ENCODE measurements at places on chromosomes 2 and 18.

DNA sequence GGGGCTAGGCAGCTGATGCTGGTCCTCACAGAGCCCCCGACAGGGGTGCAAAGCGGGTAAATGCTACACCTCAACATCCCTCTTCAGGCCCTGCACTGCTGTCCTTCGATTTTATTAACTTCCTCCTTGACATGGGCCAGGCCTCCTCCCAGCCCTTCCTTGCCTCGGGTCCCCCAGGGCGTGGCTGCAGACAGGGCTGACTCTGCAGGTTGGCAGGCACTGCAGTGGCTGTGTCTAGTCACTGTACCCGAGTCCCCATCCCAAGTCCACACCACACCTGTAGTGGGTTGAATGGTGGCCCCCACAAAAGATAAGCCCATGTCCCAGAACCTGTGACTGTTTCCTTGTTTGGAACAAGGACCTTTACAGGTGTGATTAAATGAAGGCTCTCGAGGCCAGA is 140.2 kb downstream of the TWIST2 start:
- no peak for DNase-seq

DNA sequence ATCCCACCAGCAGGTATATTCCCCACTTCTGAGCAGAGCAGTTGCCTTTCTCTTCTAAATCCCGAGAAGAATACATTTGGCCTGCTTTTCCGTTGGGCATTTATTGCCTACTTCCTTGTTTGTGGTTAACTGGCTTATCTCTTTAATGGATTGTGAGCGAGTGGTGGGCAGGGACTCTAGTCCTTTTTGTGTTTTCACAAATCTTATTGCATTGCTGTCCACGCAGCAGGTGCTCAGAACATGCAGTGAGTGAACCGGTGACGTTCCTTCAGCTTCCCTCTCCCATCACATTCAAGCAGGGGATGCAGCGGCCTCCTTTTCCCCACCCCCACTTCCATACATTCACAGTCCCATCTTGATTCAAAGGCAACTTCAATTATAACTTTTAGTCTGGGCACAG is 28.9 kb upstream of the GAREM2 start:
- DNase-seq, result no peak

DNA sequence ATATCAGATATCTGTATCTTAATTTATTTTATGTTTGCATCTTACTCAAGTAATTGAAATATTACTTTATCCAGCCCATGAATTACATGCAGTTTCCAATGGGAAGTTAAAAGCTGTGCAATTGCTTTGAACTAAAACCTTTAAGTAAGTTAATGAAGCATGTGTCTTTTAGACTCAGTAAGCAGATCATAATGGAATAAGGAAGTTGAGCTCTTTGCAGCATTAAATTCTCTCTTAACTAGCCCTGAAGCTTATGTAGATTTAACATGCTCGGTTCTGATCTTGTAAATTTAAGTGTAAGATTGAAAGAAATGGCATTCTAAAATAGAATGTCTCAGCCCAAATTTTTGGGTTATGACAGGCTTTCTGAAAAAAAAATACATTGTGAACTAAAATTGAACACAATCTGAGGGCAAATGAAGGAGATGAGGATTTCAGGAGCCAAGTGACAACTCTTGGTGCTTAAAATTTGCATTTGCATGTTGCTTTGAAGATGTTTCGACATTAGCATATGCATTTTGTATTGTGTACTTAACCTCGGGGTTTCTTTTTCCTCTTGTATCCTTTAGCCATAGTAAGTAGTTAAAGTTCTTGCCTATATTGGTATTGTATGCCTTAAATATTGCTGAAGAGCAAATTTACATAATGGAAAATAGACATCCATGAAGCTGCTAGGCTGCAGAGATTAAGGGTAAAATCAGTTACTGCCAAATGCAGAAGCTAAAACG is 297.8 kb upstream of the KCNJ3 start:
- no peak for DNase-seq

DNA sequence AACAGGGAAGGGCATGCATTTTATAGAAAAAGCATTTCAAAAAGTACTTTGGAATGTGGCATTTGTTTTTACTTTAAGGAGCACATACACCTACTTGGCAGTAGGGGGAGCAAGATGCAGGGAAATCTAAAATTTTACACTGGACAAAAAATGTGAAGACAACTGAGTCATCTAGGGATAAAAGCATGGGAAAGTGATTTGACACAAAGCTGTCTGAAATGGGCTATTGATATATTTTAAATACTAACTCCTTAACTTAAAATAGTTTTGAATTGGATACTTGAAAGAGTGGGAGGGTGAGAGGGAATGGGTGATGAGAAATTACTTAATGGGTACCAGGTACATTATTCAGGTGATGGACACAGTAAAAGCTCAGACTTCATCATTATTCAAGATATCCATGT is 15.8 kb downstream of the TMEM200C start:
- no peak for DNase-seq

- no peak for DNase-seq
These were observed 35.8 kb downstream of the HPCAL1 start for GRCh38 chr2:10338270-10339188.

DNA sequence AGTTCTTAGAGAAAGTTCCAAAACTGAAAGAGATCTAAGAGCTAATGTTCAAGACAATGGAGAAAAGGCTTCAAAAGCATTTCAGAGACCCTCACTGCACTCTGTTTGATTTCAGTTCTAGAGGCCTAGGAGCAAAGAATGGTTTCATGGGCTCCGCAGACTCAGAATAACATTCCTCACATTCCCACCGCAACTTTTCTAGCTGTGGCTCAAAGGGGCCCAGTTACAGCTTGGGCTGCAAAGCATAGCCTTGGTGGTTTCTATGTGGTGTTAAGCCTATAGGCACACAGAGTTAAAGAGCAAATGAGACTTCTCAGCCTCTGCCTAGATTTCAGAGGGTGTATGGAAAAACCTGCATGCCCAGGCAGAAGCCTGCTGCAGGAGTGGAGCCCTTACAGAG is 73.0 kb downstream of the FSIP2 start:
- DNase-seq, result no peak

GRCh38 chr2:133377599-133377998 is 190.7 kb downstream of the NCKAP5 start:
- no peak for DNase-seq

- DNase-seq, result no peak
These were observed 5.9 kb downstream of the MSL3B start for GRCh38 chr2:233862261-233862768.

GRCh38 chr2:70962211-70962884 is 16.1 kb upstream of the ANKRD53 start:
- no peak for DNase-seq

- no peak for DNase-seq
These were observed 264.7 kb downstream of the RNF152 start for GRCh38 chr18:61628085-61628484.

- DNase-seq, result no peak
These were observed 879.9 kb downstream of the DCC start for GRCh38 chr18:53219853-53220252.

Data from hepatic stellate cell (primary cell).